ENCODE measurements at places on chromosomes 6 and 20.

GRCh38 chr6:44464527-44465310, 77.2 kb downstream of the CDC5L start:
- no peak for DNase-seq

GRCh38 chr20:33507461-33507860, 17.6 kb downstream of the CBFA2T2 start:
- DNase-seq, result no peak

DNA sequence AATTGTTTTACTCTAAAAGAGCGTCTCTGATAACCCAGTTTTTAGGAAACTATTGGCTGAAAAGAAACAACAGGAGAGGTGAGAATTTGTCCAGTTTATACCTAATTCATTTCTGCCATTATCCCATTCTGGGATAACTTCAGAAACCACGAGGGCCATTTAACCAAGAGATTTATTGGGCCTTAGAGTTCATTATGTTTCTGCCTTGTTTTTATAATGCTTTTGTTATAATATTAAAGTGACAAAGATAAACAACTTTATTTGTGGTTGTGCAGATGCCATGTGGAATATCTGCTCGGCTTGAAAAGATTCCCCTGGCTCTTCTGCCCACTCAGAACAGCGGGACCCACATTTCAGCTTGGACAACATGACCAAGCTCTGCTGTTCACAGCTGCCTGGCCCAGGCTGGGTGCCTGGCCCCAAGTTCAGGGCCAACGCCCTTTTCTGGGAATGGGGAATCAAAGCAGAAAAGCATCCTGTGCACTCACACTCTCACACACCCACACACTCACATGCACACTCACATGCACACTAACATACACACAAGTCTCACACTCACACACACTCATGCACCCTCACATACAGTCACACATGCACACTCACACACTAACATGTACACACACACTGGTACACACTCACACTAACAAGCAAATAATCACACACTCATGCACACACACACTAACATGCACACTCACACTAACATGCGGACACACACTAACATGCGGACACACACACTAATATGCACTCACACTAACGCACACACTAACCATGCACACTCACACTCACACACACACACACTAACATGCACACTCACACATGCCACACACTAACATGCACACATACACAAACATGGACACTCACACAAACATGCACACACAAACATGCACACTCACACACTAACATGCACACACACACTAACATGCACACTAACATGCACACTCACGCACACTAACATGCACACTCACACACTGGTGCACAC, 86.7 kb upstream of the NEDD9 start:
- no peak for DNase-seq

DNA sequence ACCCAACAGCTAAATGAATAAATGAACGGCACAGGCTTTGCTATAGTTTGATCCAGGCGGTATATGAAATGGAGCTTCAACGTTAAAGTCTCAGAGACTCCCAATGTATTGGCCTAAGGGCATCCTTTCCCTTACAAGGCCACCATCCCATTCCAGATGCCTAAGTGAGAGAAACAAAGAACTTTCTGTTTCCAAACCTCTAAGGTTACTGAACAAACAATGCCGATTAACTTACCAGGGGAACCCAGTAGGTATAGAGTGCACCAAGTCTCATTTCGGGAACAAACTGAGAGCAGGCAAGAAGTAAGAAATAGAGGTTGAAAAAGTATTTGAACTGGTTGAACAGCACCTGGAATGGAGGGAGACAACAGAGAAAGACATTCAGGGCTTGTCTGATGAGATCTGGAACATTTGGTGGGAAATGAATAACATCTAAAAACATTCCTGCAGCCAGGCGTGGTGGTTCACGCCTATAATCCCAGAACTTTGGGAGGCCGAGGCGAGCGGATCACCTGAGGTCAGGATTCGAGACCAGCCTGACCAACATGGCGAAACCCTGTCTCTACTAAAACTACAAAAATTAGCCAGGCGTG, 42.5 kb downstream of the ATP9A start:
- DNase-seq, result no peak

GRCh38 chr6:140490081-140490480, 1115.6 kb upstream of the CITED2 start:
- DNase-seq, result no peak

GRCh38 chr6:72974276-72974675, 251.0 kb downstream of the KHDC1L start:
- DNase-seq, result no peak

DNA sequence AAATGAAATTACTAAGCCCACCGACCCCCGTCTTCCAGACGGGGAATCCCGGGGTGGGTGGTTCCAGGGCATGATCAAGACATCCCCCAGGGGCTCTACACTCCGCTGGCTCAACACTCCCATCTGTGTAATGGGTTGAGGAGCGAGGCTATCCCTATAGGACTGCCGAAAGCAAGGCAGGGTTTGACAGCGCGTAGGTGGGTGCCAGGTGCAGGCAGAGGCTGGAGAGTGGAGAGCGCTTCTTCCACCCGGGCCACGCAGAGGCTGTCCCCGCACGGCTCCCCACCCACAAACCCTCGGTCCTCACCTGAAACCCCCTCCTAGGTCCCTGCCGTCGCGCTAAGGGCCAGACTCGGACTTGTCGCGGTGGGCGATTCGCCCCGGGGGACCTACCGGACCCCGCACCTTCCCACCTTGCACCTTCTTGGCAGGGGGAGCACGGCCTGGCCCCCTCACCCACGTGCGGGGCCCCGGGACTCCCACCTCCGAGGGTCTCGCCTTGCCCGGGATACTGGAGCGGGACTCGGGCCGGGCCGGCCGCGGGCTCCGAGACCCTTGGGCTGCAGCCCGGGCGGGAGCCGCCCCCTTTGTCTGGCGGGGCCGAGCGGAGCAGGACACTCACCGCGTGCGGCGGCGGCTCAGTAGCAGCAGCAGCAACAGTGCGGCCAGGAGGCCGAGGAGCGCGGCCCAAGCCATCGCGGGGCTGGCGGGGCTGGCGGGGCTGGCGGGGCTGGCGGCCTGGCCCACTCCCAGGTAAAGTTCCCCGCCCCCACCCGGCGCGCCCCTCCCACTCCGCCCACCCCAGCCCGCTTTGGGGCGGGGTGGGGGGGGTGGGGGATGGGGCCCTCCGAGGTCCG, at the start of gene PTGIS:
PTGIS (minus strand) TSS at position 717 of the 857 bp plus-strand sequence; CDS start at position 696, 21 bp downstream.
- no peak for DNase-seq

DNA sequence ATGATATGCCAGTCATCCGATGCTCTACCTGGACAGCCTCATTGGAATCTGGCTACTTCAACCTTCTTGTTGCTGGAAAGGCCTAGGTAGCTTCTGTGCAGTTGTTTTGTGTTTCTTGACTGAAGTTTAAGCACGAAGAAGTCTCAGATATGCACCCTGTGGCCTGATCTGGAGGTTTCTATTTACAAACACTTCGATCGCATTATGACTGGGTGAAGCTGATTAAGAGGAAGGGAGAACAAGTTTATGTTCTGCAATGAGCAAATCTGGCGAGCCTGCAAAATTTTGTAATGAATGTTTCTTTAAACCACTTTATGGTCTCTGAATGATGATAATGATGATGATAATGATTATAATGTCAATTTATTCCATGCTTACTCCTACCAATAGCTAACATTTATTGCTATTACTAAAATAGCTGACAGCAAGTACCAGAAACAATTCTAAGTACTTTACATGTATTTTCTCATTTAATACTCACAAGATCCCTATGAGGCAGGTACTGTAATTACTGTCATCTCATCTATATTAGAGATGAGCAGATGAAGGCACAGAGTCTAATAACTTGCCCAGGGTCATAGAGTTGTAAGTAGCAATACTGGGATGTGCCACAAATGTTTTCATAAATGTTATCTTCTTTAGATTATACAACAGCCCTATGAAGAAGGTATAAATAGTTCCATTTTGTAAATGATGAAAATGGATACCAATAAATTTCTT, 126.1 kb upstream of the UST start:
- no peak for DNase-seq

DNA sequence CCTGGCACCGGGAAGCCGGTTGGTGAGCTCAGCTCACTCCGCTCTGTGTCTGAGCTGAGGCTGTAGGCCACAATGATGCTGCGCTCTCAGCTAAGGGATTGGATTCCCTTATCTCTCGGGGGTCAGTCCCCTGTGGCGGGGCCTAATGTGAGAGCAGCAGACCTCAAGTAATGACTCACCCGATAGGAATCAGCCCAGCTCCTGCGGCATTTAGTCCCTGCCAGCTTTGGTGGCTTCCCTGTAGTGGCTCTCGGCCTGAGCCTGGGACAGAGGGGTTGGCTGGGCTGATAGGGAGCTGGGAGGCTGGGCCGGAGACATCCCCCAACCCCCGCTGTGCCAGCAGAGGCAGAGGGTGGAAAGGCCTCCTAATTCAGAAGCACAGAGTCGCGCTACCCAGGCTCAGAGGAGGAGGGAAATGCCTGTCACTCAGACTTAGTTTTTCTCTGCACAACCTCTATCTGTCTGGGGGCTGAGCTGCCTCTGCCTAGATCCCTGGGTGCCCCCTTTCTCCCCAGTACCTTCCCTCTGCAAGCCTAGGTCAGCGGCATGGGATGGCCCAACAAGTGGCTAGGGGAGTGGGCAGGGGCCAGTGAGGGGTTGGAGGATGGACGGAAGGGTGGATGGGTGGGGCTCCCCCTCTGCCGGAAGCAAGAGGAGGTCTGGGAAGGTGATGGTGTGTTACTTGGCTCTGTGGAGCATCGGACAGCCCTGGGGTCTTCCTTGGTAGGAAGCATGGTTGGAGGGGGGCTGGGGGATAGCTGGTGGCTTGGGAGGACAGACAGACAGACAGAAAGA, 92.2 kb downstream of the CDH22 start:
- no peak for DNase-seq

- DNase-seq, result peak; percentile 32
Measured at GRCh38 chr6:27795697-27796494, 116.3 kb downstream of the OR2B2 start.

DNA sequence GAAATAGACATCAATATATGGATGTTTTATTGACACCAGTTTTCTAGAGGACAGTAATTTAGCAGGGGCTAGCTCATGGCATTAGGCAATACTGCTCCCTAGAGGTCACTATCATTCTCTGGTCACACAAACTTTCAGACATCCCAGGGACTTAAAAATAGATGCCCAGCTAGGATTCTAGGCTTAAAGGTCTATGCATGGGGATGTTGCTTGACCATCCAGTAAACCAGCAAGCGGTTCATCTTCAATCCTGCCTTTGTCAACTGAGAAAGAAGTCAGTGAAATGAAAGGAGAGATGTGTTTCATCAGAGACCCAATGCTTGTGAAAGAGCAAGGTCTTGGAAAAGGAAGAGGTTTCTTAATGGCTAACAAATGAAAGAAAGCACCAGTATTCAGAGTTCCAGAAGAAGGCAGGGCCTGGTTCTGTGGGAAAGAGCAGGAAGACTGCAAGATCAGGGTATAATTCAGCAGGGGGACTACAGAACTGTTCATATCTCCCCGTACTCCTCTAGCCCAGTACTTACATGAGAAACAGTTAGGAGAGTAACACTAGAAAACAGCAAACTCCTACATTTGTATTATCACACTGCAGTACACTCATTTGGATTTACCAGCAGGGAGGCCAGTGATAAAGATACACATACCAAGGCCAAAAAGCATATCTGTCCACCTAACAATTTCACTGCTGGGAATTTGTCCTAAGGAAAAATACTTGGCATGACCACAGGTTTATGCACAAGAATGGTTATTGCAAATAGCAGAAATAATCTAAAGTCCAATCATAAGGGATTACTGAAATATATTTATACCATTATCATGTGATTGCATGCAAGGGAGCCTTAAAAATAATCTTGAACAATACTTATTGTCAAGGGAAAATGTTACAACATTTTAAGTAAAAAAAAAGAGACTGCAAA, 151.4 kb upstream of the LAMA2 start:
- no peak for DNase-seq

DNA sequence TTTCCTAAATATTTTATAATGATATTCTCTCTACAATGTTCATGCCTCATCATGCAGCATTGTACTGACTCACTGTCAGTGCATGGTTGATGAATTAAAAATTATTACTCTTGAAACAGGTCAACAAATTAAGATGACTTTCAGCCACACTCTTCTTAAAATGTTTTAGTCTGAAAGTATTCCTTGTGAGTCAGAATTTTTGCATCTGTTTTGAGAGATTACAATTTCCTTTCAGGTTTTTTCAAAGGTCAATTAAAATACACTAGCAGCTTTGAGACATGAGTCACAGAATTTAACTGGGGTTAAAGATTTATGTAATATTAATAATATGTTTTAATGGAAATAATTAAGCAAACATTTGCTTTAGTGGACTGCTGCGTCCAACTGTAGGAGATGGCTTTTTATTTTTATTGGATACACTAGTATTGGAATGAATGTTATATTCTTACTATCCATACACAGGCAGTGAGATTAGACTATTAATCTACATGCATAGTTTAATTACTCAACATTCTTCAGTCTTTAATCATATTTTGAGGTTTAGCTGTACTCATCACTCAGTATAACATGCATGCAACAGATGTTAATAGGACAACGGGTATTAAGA, 9.7 kb downstream of the COL12A1 start:
- DNase-seq, result no peak

- DNase-seq, result no peak
Measured at GRCh38 chr6:81304466-81304865, 448.0 kb downstream of the TENT5A start.

Measured in left colon (tissue), 2 donors.